ENCODE measurements at places on chromosomes 3 and 15.

- no peak for DNase-seq
These were observed 3.0 kb downstream of the HDC start for GRCh38 chr15:50262533-50262932.

DNA sequence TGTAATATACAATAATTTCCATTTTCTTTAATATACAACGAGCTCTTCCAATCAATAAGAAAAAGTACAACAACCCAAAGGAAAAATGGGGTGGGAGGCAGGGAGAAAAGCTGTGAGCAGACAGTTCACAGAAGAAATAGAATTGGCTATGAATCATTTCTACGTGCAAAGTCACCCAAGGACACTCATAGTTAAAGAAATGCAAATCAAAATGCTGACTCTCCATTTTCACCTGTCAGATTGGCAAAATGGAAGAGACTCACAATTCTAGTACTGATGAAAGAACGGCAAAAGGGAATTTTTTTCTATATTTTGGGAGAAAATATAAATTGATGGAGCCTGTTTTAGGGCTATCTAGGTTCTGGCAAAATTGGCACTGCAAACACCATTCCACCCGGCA is 116.3 kb upstream of the MEF2A start:
- DNase-seq, result peak; percentile 31

DNA sequence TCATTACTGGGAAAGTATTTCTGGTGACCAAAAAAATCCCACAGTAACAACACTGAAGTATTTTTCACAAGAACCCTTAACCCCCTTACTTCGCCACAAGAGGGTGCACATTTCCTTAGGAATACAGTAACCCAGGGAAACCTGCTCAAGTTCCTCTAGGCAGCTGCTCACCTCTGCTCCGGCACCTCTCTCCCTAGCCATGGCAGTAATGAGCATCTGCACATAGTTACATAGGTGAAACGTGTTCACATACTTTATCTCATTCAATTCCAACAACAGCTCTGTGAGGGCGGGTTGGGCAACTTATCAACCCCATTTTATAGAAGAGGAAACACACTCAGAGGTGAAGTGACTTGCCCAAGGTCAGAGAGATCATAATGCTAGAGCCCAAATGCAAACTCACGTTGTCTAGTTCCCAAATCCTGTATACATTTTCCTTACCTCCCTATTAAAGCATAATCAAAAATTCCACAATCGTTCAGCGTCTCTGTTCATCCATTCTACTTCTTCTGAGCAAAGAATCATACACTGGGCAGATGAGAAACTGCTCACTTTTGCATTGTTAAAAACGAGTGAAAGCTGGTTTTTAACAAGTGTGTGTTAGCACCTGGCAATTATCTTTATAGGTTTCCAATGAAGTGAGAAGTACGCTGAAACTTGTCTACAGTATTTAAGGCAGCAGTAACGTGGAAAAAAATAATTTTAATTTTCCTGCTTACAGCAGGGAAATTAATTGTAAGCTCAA is 90.7 kb downstream of the IGF2BP2 start:
- DNase-seq, result peak; percentile 90

GRCh38 chr3:4270720-4271119 is 32.4 kb upstream of the SETMAR start:
- DNase-seq, result no peak

DNA sequence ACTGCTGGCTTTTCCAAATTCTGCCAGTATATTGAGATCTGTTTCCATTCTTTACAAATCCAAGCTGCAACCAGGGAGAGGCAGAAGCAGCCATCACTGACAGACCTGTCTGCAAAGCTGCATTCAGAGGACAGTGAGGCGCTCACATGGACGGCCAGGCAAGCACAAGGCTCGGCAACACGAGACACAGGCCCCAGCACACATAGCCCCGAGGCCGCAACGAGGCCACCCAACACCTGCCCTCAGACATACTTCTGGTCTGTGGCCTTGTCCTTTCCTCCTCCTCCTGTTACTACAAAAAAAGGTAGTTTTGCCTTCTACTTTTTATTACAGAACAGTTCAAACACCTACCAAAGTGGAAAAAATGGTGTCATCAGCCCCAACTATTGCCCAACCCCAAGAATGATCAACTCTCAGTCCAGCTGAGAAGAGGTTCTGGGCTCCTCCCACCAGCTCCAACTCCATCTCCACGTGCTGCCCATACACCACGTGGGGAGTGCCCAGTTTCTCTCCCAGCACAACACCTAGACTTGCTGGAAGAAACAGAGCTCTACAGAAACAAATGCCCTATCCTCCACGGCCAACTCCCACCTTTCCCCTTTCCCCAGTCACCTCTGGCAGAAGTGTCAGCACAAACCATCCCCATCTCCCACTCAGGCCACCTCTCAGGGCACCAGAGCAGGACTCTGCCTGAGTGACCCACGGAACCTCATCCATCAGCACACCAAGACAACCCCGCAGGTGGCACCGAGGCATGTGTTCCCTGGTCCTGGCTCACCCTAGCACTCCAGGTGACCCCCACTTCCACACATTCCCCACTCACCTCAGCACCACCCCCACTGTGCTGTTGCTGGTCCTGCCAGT is 7.4 kb downstream of the ZXDC start:
- peak; percentile 10 for DNase-seq

DNA sequence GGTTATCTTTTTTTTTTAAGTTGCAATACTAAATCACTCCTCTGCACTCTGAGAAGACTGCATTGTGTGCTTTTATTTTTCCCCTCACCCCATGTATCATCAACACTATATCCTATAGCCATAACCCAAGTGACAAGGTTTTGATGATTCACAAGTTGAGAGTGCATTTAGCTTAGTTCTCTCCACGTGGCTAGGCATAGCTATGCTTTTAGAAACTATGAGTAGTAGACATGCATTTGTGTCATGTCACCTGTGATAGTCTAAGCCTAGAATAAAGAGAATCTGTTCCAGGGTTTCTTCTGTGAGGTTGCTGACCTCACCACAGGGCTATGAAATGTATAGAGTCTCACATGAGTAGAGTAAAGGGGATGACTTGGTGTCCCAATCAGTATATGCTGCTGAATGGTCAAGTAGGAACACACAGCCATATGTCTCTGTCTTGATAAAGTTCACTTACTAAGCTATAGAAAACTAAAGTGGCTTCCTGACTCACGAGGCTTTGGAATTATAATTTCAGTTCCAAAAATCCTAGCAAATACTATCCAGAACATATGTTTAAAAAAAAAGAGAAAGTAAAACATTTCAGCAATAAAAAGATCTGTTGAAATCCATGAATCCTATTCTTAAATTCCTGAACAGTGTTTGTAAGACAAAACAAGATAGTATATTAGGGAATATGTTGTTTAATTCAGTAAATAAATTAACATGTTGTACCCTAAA is 206.3 kb downstream of the LSAMP start:
- no peak for DNase-seq

- no peak for DNase-seq
These were observed 175.1 kb downstream of the MFSD1 start for GRCh38 chr3:158976966-158977365.

DNA sequence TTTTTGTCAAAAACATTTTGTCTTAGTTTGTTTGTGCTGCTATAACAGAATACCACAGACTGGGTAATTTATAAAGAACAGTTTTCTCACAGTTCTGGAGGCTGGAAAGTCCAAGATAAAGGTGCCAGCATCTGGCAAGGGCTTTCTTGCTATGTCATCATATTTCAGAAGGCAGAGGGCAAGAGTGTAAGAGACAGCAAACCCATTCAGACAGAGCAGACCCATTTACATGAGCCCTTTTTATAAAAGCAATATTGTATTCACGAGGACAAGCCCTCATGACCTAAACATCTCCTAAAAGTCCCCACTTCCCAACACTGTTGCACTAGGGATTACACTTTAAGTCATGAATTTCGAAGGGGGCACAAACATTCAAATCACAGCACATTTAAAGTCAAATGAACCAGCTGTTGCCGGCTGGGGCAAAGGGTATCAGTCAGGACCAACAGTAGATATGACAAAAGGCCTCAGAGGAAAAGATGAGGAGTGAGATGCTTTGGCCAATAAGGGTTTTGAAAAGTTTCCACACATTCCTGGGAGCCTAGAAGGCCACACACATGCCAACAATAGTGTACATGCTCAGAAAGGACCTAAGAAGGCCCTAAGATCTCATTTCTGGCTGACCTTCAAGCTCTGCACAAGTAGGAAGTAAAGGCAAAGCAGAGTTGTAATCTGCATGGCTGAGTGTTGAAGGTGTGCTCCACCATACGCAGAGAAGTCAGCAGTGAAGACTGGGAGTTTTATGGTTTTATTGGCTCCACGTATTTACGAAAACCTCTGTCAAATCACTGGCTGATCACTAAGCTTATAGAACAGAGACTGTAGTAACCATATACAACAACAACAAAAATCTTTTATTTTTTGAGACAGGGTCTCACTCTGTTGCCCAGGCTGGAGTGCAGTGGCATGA is 37.9 kb downstream of the UQCC5 start:
- DNase-seq, result no peak

DNA sequence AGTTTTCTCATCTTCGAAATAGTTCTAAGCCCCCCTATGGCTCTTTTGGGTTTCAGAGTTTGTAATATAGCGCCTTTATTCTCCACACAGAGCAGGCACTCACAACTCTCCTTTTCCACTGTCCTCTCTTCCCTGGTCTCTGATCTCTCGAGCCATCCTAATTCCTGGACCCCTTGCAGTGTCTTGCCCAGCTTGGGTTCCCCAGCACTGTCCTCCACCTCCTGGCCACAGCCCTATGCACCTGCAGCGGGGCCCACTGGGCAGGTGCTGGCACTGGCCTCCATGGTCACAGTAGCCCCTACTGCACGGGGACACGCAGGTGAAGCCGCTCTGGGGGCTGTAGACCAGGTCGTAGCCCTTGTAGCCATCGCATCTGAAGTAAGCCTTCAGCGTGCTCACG is 27.9 kb downstream of the MUC20 start:
- DNase-seq, result no peak

DNA sequence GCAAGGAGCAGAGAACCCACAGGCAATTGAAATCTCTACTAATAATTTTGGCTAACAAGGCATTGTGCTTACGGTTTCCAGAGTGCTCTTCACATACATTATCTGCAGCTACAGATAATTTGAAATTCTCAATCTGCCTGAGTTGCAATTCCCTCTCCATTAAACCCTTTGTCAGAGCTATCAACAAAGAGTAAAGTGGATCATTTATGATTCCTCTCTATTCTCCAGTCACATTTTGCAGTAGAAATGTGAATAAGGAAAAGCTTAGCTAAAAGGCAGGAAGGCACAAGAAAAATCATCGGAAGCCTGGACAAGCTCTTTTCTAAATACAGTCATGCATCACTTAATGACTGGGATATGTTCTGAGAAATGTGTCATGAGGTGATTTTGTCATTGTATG is 49.6 kb downstream of the FAM98B start:
- DNase-seq, result no peak

DNA sequence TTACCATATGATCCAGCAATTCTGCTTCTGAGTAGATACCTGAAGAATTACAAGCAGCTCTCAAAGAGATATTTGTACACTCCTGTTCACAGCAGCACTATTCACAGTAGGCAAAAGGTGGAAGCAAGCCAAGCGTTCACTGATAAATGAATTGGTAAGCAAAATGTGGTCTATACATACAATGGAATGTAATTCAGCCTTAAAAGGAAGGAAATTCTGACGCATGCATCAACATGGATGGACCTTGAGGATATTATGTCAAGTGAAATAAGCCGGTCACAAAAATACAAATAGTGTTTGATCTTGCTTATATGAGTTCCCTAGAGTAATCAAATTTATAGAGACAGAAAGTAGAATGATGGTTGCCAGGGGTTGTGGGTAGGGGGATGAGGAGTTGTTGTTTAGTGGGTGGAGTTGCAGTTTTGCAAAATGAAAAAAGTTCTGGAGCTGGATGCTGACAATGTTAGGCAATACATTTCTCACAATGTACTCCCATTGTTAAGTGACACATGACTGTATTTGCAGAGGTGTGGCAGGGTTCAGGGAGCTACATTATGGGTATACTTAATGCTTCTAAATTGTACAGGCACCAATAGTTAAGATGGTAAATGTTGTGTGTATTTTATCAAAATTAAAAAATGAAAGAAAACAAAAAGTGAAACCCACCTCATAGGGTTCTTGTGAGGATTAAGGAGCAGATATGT is 26.7 kb downstream of the SLC6A1 start:
- no peak for DNase-seq

DNA sequence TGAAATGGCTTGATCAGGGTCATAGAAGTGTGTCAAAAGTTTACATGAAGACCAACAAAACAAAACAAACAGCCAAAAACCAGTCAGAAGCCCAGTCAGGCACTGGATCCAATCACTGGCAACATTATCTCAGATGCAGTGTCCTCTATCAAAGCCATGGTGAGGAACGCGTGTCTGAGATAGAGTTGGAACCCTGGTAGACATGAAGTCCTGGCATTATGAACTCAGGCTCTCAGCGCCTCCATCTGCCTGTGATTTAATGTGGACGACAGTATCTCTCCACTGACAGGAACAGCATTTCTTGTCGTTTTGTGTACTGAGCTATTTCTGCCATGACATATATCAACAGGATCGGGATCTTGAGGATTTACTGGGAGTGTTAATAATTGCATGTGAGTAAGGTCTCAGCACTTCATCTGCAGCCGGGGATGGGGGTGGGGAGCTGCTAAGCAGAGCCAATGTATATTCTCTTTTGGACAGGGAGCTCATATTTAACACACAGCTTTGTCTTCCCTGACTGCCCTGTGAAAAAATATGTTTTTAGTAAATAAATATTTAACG is 1120.0 kb downstream of the IGSF11 start:
- no peak for DNase-seq

DNA sequence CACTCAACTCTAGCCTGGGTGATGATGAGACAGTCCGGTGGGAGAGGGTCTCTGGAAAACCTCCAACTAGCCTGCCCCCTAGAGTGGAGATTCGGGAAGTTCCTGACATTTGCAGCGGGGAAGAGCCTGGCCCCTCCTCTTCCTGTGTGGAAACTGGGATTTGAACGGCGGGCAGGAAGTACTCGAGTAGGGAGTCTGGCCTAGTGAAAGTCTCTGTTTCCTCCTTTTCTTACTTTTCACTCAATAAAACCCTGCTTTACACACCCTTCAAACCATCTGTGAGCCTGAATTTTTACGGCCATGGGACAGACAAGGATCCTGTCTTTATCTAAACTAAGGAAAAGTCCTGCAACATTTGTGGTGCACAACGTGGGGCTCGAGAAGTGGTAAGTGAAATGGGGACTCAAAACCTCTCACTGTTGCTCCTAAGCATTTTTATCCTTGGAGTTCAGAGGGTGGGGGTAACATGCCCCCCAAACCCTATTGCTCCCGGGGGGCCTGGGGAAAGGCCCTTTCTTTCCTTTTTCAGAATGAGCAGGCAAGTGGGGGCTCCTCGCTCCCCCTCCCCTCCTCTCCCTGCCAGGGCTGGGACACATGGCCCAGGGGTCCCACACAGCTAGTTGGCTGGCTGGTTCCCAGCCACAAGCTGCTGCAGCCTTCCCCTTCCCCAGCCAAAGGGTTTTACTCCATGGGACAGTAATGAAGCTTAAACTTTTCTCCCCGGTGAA is 224.7 kb upstream of the GBE1 start:
- no peak for DNase-seq

GRCh38 chr15:89002281-89002761 is 85.9 kb upstream of the ABHD2 start:
- DNase-seq, result peak; percentile 78

GRCh38 chr3:183370391-183370790 is 58.0 kb downstream of the MCF2L2 start:
- DNase-seq, result peak; percentile 57

Measured in cardiac fibroblast (primary cell).